RWPE2 (cell line): ENCODE measurements at places on chromosomes 16 and 17.

- DNase-seq = no peak
Observed at GRCh38 chr17:3695723-3696411, at the start of gene P2RX5. TSS of gene P2RX5 (minus strand) at chr17:3696155. CDS start at chr17:3696005, 150 bp downstream.

GRCh38 chr16:2828876-2829430, 1.1 kb upstream of the ZG16B start:
- no peak for DNase-seq

- no peak for DNase-seq
Observed at GRCh38 chr16:68782198-68783174, 45.4 kb downstream of the CDH1 start.

DNA sequence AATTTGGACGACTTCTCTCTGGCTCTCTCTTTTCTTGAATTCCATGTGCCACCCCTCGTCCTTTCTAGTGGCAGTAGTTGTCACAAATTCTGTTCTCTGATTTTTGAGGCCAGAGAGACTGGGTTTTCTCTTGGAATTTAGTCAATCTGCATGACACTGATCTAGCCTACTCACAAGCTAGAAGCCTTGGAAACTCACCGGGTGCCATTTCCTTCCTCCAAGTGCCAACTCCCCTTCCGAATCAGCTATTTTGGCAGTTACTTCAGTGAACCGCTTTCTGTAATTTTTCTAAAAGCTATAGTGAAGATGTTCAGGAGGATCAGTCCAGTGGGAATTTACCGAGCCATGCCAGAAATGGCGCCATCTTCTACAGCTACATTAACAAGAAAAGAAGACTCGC, 228.9 kb downstream of the PMP22 start:
- DNase-seq = no peak

DNA sequence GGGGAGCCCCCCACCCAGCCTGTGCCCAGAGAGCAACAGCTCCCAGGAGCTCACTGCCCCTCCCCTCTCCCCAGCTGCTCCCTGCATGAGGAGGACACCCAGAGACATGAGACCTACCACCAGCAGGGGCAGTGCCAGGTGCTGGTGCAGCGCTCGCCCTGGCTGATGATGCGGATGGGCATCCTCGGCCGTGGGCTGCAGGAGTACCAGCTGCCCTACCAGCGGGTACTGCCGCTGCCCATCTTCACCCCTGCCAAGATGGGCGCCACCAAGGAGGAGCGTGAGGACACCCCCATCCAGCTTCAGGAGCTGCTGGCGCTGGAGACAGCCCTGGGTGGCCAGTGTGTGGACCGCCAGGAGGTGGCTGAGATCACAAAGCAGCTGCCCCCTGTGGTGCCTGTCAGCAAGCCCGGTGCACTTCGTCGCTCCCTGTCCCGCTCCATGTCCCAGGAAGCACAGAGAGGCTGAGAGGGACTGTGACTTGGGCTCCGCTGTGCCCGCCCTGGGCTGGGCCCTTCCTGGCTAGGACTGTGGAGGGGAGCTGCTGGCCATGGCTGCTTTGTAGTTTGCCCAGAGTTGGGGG, 584 bp downstream of the TCAP start:
- no peak for DNase-seq

DNA sequence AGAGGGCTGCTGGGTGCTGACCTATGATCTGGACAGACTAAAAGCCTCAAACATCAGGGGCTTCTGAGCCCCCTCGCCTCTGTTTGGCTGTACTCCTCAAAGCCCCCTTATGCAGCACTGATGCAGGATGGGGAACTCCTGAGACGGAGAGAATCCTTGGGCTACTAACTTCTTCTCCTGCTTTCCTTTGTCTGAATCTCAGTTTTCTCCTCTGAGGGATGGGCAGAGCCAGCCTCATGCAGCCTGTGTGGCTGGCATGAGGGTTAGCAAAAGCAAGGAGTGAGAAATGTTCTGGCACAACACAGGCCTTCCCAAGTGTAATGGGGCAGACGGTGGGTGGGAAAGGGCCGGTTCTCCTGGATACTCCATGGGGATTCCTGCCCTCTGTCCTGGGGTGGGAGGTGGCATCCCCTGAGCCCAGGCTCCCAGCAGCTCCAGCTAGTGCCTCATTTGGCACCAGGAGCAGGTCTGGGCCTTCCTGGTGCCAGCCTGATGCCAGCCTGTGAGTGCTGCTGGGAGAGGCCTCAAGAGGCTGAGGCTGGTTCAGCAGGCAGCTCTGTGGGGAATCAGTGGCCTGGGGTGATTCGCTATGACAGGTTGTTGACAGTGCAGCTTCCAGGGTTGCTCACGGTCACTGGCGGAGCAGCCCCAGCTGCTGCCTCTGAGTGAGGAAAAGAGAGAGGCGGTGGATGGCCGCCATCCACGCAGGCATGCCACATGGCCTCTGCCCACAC, 4.0 kb upstream of the BRD7 start:
- no peak for DNase-seq

DNA sequence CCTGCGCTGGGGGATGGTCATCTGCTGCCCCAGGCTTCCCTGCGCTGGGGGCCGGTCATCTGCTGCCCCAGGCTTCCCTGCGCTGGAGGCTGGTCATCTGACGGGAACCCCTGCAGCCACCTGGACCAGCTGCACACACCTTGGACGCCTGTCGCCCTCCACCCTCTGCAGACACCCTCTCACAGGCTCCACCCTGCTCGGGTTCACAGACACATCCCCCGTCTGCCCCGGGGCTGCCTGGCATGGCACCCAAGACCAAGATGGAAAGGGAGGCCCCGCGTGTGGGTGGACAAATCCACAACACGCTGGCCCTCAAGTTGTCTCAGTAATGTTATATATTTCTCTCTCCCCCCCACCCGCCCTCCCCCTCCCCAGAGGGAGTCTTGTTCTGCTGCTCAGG, 89.6 kb downstream of the ANKRD11 start:
- no peak for DNase-seq

DNA sequence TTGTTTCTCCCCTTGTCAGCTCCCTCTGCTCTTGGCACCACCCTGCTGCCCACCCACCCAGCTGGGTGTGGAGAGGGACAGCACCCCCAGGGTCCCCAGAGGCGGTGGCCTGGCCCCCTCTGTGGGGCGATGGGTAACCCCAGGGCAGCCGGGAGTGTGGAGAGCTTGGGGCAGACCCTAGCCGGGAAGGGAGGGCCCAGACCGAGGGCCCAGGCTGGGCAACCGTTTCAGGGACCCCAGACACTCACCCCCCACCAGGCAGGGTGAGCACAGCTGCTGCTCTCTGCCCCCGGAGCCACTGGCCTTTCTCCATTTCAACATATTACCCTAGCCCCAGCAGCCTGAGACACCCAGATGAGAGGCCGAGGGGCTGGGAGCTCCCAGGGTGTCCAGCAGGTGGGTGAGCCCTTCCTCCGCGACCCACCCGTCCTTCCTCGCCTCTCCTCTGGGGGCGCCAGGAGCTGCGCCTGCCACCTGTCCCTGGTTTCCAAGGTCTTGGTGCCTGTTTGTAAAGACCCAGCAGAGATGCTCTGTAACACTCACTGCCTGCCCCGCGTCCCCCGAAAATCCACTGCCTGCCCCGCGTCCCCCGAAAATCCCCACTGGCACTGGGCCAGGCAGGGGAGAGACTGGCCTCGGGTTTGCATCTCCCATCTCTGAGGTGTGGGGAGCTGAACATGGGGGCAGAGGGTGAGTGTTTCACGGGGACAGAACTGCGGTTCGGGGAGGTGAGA, 45.4 kb downstream of the BAHCC1 start:
- DNase-seq = no peak

GRCh38 chr17:8341456-8341855, 1.8 kb downstream of the ODF4 start:
- DNase-seq = no peak

DNA sequence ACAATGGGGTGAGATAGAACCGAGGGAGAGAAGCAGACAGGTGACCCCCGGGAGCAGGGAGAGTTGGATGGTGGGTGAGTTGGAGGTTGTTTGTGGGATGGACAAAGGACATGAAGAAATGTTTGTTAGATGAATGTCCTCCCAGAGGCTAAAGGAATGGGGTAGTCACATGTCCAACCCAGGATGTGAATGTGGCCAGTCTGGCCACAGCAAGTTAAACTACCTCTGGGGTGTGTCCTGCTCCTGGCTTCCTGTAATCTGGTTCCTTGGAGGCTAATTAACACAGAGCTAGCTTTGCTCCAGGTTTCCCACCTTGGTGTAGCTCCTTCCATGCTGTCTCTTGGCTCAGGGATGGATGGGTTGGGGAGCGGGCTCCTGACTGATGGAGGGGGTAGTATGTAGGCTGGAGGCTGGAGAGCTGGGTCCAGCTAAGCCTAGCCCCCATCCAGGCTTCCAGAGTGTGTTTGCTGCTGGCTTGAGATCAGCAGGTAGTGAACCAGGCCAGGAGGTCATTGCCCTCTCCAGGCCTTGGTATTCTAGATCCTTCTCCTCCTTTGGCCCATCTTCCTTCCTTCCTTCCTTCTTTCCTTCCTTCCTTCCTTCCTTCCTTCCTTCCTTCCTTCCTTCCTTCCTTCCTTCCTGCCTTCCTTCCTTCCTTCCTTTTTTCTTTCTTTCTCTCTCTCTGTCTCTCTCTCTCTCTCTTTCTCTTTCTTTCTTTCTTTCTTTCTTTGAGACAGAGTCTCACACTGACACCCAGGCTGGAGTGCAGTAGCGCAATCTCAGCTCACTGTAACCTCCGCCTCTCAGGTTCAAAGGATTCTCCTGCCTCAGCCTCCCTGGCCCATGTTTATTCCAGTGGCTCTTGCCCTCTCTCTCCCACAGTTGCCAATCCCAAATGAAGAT, 28.0 kb upstream of the UBE2G1 start:
- no peak for DNase-seq

DNA sequence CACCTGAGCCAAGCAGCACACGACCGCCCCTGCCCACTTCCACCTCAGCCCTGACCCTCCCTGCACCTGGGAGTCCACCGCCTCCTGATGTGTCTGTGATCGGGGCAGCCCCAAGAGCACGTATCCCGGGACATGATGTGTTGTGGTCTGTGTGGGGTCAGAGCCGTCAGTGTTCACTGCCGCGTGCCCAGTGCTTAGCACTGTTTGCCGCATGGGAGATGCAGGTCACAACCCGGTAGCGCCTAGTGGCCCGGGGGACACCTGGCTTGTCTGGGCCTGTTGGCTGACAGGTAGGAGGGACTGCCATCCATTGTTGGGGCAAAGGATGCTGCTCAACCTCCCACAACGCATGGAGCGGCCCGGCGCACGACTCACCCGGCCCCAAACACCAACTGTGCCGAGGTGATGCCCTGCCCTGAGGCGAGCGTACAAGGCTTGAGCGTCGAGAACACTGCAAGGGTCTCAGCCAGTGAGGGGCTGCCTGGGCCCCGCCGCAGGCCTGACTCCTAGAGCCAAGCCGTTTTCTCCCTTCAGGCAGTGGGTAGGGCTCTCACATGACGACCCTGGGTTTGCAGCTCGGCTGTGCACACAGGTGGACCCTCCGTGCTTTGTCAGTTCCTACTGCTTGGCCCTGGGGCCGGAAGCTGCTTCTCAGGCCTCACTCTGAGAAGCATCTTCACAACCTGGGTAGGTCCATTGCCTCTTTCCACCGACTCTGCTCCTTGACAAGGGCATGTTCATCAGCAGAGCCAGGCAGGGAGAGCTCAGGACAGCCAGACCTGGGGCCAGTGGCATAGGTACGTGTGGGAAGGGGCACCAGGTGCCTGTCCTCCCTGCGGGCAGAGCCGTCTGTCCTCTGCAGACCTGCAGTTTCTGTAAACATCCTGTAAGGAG, 5.9 kb upstream of the C16orf95 start:
- DNase-seq = peak; percentile 62

- peak; percentile 61 for DNase-seq
Observed at GRCh38 chr17:36602030-36602748, 806 bp downstream of the MRM1 start.

GRCh38 chr16:17497648-17498047, 26.9 kb upstream of the XYLT1 start:
- no peak for DNase-seq

DNA sequence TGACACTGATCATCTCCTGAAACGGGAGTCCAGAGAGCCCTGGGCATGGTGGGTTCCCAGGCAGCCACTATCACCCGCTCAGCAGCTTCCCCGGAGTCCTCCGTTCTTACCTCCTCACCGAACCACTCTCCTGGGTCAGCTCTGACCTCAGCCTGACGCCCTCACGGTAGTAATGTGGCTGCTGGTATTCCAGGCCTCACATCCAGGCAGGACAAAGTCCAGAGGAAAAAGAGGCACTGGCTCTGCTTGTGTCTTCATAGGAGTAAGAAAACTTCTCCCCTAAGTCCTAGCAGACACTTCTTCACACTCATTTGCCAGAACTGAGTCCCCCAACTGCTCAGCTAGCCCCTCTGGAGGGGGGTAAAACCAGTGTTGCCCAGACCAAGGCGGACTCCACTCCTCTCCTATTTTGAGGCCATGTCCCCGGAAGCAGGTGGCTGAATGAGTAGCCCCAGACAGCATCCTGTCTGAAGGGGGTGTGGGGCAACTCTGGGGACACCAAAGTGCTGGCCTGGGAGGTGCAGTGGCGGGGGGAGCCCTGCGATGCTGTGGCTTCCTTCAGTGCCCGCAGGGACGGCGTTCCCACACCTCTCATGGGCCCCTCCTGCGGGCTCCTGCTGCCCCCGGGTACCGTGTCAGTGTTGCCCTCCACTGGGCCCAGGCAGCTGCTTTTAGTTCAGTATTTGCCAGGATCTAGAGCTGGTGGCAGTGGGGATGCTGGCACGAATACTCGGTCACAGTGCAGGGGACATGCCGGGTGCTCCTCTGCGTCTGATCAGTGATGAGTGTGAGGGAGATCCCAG, 5.4 kb downstream of the FSCN2 start:
- no peak for DNase-seq

DNA sequence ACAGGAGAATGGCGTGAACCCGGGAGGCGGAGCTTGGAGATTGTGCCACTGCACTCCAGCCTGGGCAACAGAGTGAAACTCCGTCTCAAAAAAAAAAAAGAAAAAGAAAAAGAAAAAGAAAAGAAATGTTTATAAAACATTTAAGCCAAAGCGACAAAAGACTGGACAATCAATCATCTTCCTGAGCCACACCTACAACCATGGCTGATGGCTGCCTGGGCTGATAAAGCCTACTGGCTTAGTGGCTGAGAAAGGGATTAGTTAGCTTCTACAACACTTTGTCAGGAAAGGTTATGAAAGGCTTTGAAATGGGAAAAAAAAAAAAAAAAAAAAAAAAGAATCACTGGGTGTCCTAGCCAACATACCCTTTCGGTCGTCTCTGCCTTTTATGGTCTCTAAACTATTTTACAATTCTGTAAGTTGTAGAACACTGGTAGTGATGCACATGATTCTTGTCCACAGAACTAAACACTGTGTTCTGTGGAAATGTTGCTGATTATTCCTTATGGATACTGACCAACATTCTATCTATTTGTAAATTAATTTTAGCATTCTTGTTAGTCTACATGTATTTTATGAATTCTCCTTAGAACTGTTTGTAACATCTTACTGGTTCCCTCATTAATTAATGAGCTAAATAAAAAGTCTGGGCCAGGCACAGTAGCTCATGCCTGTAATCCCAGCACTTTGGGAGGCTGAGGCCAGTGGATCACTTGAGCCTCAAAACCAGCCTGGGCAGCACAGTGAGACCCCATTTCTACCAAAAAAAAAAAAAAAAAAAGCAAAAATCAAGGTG, 45.5 kb downstream of the ZZEF1 start:
- DNase-seq = no peak
